ENCODE measurements at places on chromosomes 2 and 18.

GRCh38 chr18:44062345-44062744, 618.3 kb upstream of the SETBP1 start:
- no peak for DNase-seq

- no peak for DNase-seq
These were observed 76.4 kb upstream of the TSPYL6 start for GRCh38 chr2:54332386-54332785.

DNA sequence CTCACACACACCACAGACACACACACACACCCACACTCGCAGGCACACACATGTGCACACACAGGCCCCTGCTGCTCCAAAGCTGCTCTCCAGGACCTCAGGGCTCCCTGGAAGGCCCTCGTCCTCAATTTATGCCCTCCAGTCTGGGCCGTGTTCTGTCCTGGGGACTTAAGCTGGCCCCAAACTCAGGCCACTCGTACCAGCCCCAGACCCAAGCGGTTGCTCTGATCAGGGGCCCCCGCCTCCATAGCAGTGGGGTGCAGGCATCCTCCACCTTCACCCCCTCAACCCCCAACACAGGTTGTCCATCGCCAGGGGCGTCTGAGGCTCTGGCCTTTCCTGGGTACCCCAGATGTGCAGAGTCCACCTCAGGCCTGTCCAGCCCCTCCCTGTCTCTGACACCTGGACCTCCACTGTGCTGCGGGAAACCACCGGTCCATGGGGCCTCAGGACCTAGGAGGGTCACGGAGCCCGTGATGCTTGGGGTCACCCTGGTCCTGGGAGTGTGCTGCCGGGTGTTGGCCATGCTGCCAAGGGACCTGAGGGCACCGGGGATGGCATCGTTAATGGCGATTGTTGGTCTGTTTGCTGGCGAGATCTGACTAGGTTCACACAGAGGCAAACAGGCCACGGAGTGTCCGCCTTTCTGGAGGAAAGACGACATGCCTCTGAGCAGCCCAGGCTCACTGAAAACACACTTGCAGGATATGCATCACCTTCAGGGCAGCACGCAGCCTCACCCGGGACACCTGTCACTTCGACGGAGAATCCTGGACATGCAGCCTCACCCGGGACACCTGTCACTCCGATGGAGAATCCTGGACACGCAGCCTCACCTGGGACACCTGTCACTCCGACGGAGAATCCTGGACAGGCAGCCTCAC, 155.6 kb downstream of the NDUFA10 start:
- DNase-seq, result no peak

- no peak for DNase-seq
These were observed 24.6 kb upstream of the DAW1 start for GRCh38 chr2:227846831-227847230.

GRCh38 chr2:67050622-67051021, 346.5 kb upstream of the ETAA1 start:
- no peak for DNase-seq

- no peak for DNase-seq
These were observed 68.1 kb upstream of the FZD7 start for GRCh38 chr2:201965550-201965949.

DNA sequence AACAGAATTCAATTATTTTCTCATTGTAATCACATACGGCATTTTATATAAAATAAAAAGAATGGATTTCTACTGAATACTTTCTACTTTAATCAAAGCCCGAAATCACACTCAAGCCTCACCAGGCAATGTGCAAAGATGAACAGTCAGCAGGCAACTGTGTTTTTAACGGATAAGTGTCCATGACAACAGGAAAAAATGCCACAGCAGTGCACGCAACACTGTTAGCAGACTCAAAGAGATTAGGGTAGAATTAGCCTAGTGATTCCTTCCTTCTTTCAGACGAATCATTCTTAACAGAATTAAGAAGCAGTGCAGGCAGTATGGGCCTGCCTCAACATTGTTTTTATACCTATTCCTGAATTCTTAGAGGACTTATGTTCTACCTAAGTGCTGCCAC, 135.6 kb downstream of the CDH2 start:
- no peak for DNase-seq

- DNase-seq, result no peak
These were observed 159.3 kb upstream of the MYCN start for GRCh38 chr2:15780912-15781574.

DNA sequence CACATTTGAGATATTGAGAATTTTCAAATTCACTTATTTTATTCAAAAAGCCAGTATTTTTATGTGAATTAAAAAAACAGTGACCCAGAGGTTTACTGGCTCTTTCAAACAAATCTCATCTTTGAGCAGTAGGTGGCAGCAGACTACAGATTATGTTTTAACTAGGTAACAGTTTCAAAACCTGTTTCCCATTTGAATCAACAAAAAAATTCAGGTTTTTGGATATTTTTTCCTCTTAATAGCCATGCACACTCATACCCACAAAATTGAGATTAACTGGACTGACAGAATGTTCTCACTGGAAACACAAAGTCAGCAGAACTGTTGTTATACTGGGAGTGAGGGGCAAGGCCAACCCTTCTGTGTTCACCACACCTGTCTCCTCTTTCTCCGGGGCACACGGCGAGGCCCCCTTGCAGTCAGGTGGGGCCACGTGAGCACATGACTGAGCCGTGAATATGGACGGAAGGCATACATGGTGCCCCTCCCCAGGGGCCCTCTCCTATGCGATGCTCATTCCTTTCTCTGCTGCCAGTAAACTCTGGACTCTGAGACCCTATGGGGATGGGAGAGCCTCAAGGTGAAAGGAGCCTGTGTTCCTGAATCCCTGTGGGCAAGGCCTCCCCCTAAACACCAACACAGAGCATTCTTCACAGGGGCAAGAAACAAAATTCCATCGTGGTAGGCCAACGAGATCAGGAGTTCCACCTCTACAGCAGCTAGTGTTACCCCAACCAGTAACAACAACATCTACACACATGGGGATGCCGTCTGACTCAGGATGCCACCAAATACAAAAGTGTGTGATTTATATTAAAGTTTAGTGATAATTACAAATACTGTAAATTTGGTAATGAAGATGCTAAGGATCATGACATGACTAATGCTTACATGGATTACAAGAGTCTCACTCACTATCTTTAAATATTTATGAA, 80.4 kb downstream of the LPIN2 start:
- no peak for DNase-seq

DNA sequence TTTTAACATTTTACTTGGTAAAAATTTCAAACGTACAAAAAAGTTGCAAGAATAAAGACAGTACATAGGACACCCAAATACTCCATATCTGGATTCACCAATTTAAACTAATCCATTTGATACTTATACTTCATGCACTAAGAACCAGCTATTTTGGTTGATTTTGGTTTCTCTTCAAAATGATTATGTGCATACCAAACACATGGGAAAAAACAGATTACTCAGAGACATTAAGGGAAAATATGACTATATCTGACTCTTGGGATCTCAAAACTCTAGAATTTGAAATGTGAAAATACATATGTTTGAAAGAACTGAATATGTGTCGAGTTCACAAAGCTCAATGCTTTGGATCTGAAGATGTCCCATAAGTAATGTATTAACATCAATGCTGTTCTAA, 15.5 kb upstream of the MALL start:
- DNase-seq, result no peak

- no peak for DNase-seq
These were observed 226.9 kb upstream of the GYPC start for GRCh38 chr2:126429103-126429502.

DNA sequence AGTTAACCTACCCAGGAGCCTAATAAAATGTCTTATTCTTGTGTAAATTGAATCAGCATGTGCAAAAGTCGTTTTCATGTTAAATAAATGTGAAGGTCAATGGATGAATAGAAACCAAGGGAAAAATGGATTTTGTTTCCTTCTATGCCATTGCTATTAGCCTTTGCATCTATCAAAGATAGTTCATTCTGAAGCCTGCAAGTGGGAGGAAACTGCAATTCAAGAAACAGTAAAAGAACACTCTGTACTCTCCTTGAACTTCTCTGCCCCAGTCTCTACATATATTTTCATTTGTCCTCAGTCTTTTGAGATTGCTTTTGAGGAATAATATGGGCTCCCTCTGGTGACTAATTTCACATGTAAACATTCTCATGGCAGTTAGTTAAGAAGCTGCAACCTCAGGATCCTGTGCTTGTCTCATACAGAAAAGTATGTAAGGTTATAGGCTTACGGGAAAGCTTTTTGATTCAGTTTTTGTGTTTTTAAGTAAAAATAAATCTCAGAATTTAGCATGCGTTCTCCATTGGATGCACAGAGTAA, 1590.0 kb upstream of the LRRTM1 start:
- DNase-seq, result no peak

DNA sequence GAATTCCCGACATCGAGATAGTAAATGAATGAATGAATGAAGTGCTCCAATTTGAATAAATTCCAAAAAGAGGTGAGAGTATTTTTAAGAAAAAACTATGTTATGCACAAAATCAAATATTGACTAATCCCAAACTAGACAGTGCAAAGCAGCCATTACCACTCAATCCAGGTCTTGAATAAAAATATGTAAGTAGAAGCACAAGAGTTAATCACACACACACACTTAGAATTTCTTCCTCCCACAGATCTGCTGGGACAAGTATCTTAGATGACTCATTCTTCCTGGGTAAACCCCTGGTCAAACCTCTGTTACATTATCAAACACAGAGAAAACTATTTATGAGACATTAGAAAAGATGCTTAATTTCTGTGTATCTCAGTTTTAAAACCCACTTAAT, 102.0 kb downstream of the PLA2R1 start:
- no peak for DNase-seq

DNA sequence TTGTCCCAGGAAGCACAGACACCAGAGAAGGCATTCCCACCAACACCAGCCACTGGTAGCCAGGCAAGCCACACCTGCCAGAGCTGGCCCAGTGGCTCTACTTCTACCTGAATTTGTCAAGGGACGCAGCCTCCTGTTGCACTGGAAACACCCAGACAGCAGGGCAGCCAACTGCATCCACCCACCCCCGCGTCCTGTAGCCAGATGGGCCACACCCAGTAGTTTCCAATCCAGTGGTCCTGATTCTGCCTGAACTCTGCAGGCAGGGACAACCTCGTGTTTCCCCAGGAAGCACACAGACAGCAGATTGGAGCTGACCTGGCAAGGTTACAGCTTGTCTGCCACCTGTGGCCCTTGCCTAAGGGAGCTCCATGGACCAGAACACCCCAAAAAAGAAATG, 18.2 kb downstream of the PFN4 start:
- DNase-seq, result no peak

All from T-helper 9 cell (primary cell).